ENCODE measurements at places on chromosomes 12 and 14.
A peak's percentile ranks its signal among the peaks of the same experiment; 100 is the strongest.

GRCh38 chr12:89864411-89864810 lies 155.8 kb upstream of the ATP2B1 start:
- DNase-seq, result no peak

DNA sequence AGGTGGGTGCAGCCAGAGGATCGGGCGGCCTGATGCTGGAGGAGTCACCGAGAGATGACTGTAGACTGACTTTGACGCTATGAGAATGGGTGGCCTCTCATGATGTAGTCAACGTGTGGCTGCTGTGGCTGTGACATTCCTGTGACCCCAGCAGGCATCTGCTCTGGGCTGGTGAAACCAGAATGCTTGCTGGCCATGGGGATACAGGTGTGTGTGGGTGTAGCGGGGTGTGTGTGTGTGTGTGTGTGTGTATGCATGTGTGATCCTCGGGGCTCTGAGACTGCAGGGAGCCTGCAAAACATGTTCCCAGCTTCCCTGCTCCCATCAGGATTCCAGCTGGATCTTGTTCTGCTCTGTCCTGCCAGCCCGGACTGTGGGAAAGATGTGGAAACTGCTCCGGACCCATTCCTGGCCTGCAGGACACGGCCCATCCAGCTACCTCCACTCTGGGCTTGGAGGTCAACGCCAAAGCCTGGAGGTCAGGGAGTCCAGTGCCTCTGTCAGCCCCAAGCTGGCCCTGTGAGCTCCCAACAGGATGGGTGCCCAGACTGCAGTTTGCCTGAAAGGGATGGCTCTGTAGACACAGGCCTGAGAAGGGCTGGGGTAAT lies 18.8 kb upstream of the HHIPL1 start:
- DNase-seq, result no peak

- DNase-seq, result no peak
These were observed 247.4 kb downstream of the SYT10 start for GRCh38 chr12:33192226-33192625.

DNA sequence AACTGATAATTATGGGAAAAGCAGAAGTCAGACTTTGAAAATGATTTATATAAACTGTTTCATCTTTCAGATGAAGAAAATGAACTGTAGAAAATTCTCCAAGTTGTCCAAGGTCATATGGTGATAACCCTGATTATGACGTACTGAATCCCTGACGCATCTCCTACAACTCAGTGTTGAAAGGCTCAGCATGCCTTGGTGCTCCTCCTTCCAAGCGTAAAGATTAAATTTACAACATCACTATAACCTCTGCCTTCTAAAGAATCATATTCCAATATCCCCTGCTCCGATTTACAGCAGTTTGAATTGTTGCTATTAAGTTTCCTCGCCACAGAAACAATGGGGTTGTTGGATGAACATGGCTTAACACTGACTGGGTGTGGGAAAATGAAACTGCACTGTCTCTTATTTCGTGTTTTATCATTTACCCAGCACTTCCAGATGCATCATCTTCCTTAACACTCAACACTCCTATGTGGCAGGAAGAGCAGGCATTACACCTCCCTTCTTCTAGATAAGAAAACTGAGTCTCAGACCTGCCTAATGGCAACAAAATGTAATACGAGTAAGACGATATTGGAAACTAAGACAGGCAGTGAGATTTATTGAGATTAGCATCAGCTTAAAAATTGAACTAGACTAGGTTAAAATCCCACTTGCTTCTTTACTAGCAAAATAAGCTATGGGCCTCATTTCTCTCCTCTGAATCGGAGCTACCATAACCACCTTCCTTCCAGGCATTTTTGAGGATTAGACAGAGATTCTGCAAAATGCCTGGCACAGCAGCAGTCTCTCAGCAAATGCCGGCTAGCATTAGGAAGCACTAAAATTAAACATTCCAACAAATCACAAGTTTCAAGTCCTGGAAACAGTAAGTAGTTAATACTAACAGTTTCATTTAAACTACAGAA lies 74.2 kb downstream of the PPM1H start:
- no peak for DNase-seq

DNA sequence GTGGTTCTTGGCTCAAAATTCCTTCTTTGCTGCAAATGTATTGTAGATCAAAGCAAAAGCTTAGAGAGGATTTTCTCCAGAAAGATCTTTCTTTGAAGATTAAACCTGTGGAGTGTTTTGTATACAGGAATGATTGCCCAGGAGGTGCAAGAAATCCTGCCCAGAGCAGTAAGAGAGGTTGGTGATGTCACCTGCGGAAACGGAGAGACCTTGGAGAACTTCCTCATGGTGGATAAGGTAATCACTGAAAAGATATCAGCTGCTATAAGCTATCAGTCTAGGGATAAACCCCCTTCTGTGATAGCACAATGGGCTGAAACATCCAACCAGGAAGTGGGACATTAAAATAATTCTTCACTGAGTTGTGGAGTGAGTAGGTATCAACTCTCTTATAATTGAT lies 85.7 kb downstream of the MYRFL start:
- DNase-seq, result no peak

DNA sequence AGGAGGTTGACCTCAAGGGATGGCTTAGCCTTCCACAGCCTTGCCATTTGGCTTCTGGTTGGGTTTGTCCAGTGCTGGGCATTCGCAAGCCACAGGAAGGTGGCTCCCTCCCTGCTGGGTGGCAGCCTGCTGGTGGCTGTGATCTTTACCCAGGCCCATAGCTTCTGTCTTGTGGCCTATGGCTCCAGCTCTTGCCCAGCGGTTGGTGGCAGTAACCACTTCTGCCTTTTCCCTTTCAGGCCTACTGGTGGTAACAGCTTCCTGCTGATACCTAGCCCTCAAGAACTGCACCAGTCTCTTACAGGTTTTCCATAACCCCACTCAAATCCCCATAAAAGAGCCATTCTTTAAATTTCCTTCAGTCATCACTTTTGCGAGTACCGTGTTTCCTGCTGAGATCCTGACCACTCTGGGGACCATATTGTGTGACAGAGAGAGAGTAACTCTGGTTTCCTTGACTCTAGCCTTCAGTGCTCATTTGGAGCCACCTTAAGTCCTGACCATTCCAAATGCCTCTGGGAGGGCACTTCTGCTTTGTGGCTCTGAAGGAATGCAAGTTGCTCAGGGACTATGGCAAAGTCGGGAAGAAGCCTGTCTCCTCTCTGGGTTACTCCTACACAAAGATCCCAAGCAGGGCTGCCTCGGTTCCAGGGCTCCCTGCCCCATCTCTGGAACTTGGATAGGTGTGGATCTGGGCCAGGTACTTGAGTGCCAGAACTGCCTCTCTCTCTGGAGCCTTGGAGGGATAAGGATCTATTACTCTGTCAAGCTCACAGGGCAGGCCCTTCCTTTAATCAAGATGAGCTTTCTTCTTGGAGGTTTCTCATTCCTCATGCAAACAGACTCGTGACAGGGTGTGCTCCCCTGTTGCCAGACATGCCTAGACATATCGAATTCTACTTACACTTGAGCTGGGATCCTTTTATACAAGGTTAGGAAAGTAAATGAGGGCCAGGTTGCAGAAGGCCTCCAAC lies 2.9 kb upstream of the NYNRIN start:
- no peak for DNase-seq

DNA sequence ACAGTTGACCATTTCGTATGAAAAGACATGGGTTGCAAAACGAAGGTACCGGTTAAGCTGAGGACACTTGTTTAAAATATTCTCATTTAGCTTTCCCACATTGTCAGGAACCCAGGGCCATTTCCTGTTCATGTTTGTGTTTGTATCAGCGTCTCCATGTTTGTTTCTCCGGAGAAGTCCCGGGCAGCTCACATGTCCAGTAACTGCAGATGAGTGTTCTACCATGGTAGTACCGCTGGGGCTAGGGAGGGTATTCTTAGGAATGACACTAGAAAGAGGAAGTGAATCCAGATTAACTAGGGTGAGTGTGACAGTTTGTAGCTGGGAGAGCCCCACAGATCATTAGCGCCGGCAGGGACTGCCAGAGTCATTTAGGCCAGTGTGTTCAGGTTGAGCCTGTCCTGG lies 50.0 kb upstream of the EVL start:
- no peak for DNase-seq

- no peak for DNase-seq
These were observed 317.5 kb upstream of the DIO3 start for GRCh38 chr14:101243587-101244338.

DNA sequence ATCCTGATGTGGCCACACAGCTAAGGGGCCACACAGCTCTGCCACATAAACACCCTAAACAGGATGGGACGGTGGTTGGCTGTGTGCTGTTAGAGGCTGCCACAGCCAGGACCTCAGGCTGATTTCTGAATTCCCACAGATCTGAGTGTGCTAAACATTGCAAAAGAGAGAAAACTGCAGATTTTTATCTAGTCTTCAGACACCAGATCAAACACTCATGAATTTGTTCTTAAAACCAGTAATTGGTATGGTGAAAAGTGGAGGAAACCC lies 190.7 kb downstream of the MON2 start:
- no peak for DNase-seq

DNA sequence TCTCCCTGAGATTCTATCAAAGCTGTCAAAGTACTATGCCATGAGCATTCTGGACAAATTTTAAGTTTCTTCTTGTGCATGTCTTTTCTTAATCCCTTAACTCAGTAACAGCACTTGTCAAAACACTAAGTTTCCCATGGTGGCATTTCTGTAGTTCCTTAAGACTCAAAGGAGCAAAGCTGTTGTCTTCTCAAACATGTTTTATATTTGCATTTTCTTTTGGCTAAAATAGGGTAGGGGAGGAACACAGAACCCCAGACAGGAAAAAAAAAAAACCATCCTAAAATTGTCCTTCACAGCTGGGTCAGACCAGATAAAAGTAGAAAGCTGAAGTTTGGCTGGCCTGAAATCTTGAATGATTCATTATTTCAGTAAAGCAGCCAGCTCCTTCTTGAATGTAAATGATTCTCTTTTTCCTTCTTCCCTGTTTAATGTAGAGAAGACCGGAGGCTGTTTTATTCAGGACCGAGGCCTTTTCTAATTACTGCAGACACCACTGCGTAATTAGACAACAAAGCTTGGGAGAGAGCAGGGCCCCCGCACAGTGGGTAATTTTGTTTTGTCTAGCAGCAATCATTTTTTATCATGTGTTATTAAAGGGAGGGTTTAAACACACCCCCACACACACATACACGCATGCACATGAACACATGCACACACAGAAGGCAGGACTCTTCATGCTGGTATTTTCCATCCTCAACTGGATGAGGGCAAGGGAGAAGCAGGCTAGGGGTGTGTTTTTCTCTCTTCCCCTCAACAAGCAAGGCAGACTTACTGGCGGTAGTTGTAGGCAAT lies 51.0 kb downstream of the PAH start:
- DNase-seq, result no peak

DNA sequence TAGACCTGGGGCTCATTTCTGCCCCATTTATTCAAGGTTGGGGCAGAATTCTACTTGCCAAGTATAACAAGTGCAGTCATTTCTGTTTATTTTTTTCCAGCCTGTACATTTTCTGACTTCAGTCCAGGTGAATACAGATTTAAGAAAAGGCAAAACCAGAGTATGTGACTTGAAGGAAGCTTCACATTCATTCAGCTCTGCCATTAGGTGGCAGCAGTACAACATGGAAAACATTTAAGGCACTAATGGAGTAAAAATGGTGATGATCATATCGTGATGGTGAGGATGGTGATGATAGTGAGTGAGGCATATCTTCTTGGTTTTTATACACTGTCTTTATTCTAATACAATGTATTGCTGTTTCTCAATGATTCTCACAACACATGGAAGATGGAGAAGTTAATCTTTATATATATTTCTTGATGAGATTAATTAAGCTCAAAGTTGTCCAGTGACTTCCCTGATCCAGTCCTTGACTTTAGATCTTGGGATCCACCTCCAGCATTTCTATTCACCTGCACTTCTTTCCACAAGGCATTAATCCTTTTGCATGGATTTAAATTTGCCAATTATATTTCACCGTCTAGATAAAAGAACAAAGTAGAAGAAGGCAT lies 176.7 kb upstream of the SEL1L start:
- DNase-seq, result peak; percentile 26

- no peak for DNase-seq
These were observed 17.9 kb upstream of the DCAF5 start for GRCh38 chr14:69170839-69171238.

DNA sequence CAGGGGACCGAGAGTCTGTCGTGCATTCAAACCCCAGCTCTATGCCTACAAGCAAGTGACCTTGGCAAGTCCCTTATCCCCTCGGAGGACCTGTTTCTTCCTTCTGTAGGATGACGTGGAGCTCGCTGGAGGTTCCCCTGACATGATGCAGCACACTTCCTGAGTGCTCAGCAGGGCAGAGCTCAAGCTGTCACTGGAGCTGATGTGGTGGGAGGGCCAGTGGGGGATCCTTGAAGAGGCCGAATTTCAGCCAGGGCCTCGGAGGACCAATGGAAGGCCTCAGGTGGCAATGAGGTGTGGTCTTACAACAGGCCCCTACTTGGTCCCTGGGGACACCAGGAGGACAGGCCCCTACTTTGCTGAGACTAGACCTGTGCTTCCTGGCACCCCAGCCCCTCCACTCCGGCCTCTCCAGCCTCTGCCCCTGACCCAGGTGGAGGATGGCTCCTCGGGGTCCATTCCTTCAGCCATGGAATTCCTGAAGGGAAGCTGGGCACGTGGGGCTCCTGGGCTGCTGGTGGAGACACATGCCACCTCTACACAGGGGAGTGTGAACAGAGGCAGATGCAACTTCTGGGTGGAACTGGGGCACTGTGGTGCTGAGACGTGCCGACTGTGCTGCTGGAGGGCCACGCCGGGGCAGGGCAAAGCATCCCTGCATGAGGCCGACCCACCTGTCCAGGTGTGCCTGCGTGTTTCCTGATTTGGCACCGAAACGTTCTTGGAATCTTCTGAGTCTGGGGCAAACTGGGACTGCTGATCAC lies 18.7 kb upstream of the KIF26A start:
- no peak for DNase-seq

- DNase-seq, result no peak
These were observed 59.4 kb downstream of the TTC7B start for GRCh38 chr14:90756755-90757345.

GRCh38 chr12:113274848-113275247 lies 53.6 kb downstream of the TPCN1 start:
- DNase-seq, result no peak

- DNase-seq, result no peak
These were observed 1717.7 kb upstream of the SEL1L start for GRCh38 chr14:83251402-83251801.

GRCh38 chr12:6773590-6774351 lies 1.5 kb downstream of the LAG3 start:
- no peak for DNase-seq

GRCh38 chr12:27474344-27474743 lies 27.8 kb downstream of the SMCO2 start:
- DNase-seq, result no peak

GRCh38 chr12:40315375-40315774 lies 90.6 kb downstream of the LRRK2 start:
- no peak for DNase-seq
